ENCODE measurements at places on chromosomes 5 and 9.

GRCh38 chr5:140041099-140041491 lies 2.0 kb downstream of the NRG2 start:
- no peak for DNase-seq

- no peak for DNase-seq
Observed at GRCh38 chr9:71814226-71814625, 45.9 kb upstream of the CEMIP2 start.

- DNase-seq = no peak
Observed at GRCh38 chr9:131773911-131774379, 34.1 kb upstream of the RAPGEF1 start.

GRCh38 chr5:79020861-79021561 lies 35.9 kb upstream of the ARSB start:
- DNase-seq = peak; percentile 37

DNA sequence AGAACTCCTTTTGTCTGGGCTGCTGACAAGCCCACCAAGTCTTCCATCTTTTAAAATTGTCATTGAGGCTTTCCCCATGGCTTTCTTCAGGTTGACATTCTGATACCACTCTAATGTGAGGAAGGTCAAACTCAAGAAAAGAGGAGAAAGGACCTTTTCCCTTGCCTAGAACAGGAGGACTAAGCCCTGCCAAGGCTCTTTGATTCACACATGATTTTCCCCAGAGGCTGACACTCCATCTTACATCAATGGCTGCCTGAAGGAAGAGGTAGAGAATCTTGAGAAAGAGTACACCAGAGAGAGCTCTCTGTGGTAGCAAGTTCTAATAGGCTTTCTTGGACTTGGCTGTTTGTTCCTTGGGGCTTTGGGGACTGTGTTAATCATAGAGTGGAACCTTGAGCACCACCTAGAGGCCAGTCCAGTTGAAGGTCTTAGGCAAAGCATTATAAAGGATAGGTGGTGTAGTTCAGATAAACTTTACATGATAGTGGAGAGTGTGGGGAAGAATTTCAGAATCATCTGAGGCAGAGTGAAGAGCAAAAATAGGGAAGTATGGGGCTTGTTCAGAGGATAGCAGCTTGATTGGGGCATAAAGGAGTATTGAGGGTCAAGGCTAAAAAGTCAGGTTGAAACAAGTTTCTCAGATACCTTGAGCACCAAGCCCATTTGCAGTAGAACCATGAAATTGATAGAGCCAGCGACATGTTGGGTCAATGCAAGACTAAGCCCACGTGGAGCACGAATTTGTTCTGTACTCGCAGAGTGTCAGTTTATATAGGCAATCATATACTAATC lies 36.7 kb downstream of the NDFIP1 start:
- no peak for DNase-seq

DNA sequence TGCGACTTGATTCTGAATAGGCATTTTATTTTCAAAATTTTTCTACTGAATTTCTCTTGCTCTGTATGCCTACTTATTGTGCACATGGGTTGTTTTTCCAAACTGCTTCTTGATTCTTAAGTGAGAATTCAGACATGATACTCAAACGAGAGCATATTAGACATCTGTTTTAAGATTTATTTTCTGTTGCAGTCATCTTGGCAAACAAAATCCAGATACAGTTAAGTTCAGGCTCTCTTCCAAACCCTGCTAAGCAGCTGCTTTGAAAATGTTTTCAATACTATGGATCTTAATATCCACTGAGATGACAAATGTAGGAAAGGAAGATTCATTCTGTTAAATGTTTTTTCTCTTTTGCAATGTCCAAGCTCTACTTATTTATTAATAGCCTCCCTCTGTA lies 4.5 kb downstream of the TMEM215 start:
- DNase-seq = no peak

Data from NCI-H1048 (cell line).